Posterior vena cava (tissue), 2 donors: ENCODE measurements at places on chromosomes 11 and 22. TPM values are rescaled to one million over a fixed set of nuclear protein-coding genes. Genes with fewer than 3 reads are reported as not detected.

DNA sequence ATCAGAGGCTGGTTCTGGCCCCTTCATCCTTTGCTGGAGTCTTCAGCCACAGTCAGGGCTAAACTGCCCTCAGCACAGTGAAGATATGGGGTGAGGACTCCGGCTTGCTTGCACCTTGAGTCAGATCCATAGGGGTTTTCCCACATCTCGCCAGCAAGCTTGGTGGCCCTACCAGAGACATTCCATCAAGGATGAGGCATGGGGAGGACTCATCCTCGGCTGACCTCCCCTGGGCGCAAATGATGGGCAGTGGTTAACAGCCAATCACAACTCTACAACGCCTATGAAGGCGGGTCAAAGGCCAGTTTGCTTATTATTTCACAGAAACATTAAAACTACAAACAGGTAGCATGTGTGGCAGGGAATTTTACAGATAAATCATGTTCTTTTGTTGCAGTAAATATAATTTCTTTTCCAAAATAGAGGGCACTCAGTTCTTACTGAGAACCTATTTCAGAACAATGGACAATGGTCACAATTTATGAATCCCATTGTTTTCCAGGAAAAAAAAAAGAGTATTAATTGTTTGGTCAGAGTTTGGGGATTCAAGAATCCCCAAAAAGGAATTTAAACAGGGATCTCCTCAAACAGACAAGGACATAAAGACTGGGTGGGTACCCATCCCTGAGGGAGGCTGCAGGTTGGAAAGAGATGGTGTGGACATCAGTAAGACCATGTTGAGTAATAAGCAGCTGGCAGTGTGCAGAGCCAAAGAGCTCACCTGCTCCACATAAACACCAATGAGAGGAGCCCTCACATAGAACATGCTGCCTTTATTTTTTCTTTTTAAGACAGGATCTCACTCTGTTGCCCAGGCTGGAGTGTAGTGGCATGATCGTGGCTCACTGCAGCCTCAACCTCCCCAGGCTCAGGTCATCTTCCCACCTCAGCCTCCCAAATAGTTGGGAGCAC lies 14.8 kb downstream of the PLAAT3 start:
- peak; percentile 32 for DNase-seq

- no peak for DNase-seq
These were observed 1.2 kb downstream of the ROM1 start for GRCh38 chr11:62614275-62614674.

- no peak for DNase-seq
These were observed 26.6 kb downstream of the NF2 start for GRCh38 chr22:29629903-29630516.

DNA sequence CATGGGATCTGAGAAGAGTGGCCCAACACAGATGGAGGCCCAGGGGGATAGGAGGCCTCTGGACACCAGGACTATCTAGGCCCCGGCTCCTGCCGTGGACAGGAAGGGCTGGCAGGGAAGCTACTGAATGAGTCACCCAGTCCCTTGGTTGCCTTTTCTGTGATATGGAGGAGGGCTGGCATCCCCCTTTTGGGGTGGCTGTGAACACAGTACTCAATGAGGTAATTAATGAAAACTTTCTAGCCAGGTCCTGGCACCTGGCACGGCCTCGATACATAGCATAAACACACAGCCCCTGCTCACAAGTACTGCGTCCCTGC lies 163.2 kb downstream of the CHST1 start:
- no peak for DNase-seq

- DNase-seq = no peak
These were observed 17.1 kb downstream of the OVOL1 start for GRCh38 chr11:65803797-65804492.

DNA sequence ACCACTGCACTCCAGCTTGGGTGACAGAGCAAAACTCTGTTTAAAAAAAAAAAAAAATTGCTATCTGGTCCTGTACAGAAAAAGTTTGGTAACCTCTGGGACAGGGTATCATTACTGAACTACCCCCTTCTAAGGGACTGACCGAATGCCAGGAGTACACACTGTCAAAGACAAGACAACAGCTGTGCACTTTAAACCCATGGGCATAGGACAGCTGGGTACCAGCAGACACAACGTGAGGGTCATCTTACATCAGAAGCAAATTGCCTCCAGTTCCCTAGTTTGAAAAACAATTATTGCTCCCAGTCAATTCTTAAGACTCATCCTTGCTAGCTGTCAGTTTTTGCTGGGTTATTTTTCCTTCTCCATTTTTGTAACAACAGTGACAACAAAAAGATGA lies 17.8 kb downstream of the CD59 start:
- DNase-seq = no peak

H19 gene
- 430 TPM for total RNA-seq

LYVE1 gene
- total RNA-seq = 292 TPM

DNA sequence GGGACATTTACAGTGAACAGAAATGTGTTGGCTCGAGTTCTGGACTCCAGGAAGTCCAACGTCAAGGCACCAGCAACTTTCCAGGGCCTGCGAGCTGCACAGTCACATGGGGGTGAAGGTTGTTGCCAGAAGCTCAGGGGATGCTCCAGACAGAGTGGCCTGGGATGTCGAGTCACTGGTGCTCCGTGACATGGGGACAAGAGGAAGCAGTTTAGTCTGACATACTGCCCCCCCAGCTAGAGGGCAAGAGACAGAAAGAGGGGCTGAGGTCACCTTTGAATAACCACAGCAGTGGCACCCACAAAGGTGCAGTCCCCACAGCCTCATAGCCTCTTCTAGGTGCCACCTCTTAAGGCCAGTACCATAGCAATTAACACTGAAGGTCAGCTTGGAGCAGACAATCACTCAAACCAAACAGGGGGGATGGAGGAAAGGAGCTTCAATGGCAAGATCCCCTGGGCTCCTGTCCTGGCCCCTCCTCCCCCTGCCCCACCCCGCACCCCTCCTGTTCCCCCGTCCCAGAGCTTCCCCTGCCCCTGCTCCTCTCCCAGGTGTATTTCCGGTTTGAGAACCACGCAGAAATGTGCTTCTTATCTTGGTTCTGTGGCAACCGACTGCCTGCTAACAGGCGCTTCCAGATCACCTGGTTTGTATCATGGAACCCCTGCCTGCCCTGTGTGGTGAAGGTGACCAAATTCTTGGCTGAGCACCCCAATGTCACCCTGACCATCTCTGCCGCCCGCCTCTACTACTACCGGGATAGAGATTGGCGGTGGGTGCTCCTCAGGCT lies 3.8 kb downstream of the APOBEC3D start:
- no peak for DNase-seq

DNA sequence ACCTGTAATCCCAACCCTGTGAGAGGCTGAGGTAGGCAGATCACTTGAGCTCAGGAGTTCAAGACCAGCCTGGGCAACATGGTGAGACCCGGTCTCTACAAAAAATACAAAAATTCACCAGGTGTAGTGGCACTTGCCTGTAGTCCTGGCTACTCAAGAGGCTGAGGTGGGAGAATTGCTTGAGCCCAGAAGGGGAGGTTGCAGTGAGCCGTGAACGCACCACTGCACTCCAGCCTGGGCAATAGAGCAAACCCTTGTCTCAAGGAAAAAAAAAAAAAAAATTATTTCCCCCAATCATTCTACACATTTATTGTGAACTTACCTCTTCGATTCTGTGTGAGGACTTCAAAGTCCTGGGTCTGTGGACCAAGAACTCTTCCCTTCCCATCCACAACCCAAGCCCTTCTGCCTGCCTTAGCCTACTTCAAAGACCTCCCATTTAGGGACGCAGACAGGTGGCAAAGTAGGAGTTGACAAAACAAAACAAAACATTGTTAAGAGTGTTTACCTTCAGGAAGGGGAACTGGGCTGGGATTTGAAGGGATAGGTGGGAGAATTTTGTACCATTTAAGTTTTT lies 3.8 kb upstream of the WEE1 start:
- no peak for DNase-seq

DNA sequence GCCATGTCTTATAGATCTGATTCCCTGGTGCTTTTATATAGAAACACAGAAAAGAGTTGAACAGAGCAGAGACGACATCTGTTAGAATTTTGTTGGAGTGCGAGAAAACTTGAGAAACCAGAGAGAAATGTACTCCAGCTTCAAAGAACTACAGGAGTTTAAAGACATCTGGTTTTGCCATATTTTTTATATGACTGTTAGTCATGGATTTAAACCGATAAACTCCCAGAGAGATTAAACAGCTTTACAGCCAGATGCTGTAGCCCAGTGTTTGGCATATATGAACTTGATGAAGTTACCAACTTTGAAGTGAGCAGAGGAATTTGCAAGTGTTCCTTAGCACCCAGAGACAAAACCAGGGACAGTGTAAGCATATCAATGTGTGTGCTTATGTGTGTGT lies 1083.1 kb downstream of the LRRC4C start:
- no peak for DNase-seq

DNA sequence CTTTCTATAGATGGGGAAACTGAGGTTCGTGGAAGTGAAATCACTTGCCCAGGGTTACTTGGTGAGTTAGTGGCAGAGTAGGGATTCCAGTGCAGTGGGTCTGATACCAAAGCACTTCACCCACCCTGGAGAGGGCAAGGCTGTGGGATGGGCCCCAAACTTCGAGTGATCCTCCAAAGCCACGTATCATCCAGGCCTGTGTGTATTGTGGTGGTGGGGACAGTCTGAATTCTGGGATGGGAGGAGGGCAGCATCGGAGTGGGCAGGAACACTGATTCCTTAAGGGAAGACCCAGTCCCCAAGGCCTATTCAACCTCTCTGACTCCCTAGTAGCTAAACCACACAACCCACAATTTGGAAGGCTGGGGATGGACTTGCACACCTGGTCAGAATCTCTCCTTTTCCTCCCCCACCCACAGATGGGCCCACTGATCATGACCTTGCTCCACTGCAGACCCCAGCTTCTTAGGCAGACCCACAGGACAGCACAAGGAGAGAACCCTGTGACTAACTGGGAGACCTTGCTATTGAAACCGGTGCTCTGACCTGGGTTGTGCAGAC lies 11.5 kb downstream of the TMPRSS13 start:
- peak; percentile 30 for DNase-seq

- DNase-seq = no peak
These were observed 112.9 kb downstream of the KIF18A start for GRCh38 chr11:27995083-27995482.

DNA sequence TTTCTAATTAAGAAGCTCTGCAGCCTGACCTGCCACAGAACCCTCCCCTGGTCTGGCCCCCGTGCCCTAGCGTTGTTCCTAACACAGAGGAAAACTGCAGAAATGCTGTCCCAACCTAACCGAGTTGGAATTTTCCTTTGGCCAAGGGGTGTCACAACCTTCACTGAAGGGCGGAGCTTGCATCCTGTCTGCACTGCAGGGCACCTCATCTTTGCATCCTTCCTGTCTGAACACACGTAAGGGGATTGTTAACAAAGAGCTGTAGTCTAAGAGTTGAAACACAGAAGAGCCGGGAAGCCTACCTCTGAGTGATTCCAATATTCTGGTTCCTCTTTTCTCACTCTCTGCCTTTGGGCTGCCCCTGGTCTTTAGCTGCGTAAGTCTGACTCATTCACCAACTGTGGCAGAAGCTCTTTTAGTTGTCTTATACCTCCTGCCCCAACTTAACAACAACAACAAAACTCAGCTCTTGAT lies 1.6 kb downstream of the DIXDC1 start:
- peak; percentile 63 for DNase-seq

KCNE3 gene
- 7.3 TPM for total RNA-seq

DNA sequence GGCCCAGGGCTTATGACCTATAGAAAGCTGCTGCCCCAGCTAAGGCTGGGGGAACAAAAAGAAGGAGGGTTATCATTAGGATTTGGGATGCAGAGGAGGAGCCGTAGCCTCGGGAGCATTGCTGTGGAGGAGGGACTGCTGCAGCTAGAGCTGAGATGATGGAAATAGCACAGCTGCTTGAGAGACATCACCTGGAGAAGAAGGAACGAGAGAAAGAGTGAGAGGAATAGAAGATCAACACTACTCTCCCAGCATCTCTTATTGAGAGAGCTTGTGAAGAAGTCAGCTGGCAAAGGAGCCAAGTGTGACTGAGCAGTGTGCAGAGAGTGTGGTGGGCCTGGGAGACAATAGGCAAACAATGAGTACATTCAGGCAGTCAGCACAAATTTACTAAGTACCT lies 100.7 kb upstream of the PLET1 start:
- no peak for DNase-seq

DNA sequence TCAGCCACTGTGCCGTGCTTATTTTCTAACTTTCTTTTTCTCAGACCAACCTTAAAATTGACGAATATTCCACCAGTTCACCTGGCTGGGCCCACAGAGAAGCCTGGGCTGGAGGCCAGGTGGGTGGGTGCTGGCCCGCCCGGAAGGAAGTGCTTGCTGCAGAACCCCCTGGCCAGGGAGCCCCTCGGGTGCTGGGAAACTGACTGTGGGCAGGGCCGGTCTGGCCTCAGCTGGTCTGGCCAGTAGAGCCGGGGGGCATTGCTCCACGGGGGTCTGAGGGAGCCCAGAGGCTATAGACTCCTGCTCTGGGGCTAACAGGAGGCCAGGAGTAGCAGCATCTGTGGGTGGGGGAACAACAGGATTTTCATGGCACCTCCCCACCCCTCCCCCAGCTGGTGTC lies 6.8 kb upstream of the CHID1 start:
- DNase-seq = no peak

- DNase-seq = no peak
These were observed 47.5 kb downstream of the MORC2 start for GRCh38 chr22:30921108-30921507.

- no peak for DNase-seq
These were observed 62.0 kb upstream of the PAX6 start for GRCh38 chr11:31873124-31873523.

DNA sequence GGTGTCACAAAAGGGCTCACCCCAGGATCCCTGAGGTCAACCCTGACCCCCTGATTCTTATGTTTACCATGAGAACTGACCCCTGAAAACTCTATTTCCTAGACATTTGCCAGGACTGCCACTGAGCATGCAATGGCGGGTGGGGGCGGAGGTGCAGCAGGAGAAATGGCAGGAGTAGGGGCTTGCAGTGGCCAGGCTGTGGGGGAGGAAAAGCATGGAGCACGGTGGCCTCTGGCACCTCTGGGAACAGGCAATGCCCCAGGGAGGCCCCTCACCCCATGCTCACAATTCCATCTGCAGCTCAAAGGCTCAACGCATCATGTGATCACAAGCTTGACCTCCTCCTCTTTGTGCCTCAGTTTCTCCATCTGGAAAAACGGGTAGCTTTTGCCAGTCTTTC lies 46.5 kb upstream of the FGF3 start:
- DNase-seq = peak; percentile 68

TMA7B gene
- 0.29 TPM for total RNA-seq

GRCh38 chr11:58625826-58626460 lies 3.5 kb downstream of the CNTF start:
- no peak for DNase-seq

- peak; percentile 69 for DNase-seq
These were observed 9.4 kb downstream of the PIM3 start for GRCh38 chr22:49969751-49970527.
